ENCODE measurements at places on chromosomes 5 and 9.

DNA sequence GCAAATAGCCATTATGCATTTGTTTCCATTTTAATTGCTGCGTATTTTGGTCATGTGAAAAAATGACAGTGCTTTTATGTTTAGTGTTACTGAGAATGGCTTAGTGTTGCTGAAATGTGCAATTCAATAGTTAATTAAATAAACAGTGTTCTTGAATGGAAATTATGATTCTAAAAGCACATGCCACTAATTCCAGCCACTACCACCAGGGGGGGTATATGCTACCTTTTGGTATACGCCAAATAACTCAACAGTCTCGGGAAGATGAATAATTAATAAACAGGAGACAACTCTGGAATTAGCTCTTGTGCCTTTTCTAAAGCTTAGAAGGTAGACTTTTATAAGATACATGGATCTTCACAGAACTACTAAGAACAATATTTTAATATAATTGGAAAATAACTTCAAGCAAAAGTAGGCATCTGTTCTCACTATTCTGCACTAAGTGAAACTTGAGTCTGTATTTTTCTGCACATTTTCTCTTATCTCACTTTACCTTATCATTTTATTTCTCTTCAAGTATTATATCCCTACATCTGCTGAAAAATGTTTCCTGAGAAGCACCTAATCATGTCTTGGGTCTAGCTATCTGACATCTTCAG is 83.5 kb upstream of the MINAR2 start:
- DNase-seq: peak; percentile 70

- DNase-seq: no peak
Observed at GRCh38 chr9:16653491-16654399, 216.7 kb downstream of the BNC2 start.

- DNase-seq: no peak
Observed at GRCh38 chr5:10685115-10685521, 75.9 kb downstream of the DAP start.

GRCh38 chr9:115090486-115090885 is 27.5 kb downstream of the TNC start:
- no peak for DNase-seq

DNA sequence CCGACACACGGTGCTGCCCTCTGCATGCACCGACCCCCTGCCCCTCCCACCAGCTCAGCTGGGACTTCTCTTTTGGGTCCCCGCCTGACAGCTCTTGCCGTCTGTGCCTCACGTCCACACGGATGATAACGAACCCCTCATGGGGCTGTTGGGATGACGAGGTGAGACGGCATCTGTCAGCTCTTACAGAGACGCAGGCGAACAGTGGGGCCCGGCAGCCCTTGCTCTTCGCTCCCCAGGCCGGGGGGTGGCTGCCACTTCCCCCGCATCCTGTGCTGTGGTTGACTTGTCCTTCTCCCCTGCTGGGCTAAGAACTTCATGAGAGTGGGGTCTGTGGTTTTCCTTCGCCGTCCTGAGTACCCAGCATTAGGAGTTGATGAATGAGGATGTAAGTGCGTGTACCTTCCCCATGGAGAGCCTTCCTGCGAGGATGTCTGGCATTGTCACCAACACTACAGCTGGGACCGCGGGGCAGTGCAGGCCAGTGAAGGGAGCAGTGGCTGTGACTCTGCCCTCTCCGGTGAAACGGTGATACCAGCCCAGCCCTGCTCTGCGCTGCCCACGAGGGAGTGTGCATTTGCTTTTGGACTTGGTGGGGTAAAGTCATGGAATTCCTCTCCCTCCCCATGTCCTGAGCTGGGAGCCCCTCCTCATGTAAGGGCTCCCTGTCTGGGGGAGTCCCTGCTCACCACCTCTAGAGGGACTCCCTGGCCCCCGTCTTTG is 23.2 kb downstream of the HK3 start:
- DNase-seq: no peak

DNA sequence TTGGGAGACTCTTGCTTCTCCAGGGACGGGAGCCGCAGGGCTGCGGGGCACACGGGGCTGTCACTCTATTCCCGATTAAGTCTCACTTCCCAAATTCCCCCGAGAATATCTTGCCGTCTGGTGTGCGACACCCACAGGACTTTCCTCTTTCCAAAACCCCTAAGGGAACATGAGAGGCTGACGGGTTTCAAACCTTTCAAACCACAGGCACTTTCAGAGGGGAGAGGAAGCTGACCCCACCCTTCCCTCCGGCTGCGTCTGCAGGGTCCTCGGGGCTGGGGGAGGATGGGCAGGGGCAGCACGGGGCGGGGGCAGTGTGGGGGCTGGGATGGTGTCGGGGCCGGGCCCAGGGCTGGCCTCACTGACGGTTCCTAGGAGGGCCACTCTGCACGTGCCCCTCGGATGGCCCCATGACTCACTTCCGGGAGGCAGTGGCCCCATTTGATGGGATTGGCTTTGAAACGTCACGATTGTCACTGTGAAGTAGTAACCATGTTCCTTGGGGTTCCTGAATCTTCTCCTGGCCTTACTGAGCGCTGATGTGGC is 38.2 kb downstream of the SLC9A3 start:
- DNase-seq: peak; percentile 14

GRCh38 chr9:135612437-135612836 is 26.9 kb downstream of the GLT6D1 start:
- DNase-seq: no peak

- no peak for DNase-seq
Observed at GRCh38 chr5:60805463-60805862, 38.6 kb downstream of the ELOVL7 start.

DNA sequence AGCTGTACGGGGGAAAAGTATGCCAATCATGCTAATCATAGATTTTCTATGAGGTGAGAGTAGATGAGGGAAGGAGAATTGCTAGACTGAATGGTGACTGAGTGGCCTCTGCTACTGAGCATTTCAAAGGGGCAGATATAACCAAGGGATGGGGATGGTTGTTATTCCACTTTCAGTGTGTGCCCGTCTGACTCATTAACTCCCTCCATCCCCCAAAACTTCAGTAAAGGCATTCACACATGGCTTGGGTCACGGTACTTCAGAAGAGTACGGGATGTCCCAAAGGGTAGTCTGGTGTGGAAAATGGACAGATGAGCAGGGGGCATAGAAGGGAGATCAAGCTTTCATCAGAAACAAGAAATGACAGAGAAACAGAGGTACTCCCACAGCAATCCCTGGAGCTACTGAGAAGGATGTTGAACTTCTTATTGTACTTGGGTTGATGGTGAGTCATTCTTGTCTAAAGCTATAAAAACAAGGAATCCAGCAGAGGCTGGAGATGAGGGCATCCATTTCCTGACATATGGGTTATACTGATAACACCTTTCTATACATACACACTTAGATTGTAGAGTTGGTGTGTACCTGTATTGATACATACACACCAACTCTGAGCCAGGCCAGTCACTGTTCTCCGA is 8.9 kb upstream of the TLE4 start:
- DNase-seq: peak; percentile 15

GRCh38 chr5:87015901-87016300 is 251.8 kb upstream of the RASA1 start:
- DNase-seq: peak; percentile 70

GRCh38 chr9:136057236-136058081 is 37.6 kb downstream of the NACC2 start:
- DNase-seq: no peak

DNA sequence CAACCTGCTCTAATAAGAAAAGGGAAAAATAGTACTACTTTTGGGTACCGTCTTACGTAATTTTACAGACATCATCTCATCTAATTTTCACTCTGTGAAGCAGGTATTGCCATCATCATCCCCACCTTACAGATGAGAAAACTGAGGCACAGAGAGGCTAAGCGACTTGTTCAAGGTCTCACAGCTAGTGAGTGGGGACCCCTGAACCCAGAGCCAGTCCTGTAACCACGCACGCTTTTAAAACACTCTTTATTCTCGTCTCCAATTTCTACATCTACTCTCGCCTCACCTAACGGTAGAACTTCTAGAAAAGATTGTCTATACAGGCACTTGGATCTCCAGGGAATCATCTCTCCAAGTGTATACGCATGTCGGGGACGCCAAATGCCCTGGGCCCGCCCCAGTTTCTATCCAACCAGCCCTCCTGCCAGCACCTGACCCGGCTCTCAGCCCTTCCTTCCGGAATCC is 1.5 kb upstream of the TRAF1 start:
- no peak for DNase-seq

- DNase-seq: no peak
Observed at GRCh38 chr5:95564450-95564849, 9.5 kb downstream of the ARSK start.

- DNase-seq: no peak
Observed at GRCh38 chr9:127232833-127233549, 31.6 kb upstream of the GARNL3 start.

DNA sequence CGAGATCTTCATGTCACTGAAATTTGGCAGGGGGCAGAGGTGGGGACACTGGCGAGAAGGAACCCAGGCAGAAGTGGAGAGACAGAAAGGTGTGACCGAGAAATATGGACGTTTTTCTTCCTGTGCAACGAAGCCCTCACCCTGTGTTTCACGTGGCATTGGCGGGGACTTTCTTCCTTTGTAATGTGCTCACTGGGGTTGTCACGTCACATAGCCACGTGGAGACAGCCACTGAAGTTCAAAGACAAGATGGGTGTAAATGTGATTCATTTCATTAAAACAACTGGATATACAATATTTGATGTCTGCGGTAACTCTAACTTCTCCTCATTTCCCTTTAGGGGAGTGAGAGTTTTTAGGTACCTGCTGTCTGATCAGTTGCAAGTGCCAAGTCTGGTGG is 225.7 kb downstream of the FSTL4 start:
- DNase-seq: no peak

GRCh38 chr5:68225188-68225910 is 9.8 kb downstream of the PIK3R1 start:
- DNase-seq: peak; percentile 51

- peak; percentile 81 for DNase-seq
Observed at GRCh38 chr5:37738057-37738691, 101.7 kb downstream of the GDNF start.

GRCh38 chr5:149371296-149371962 is 7.7 kb downstream of the IL17B start:
- peak; percentile 74 for DNase-seq

Measured in OCI-M1 (cell line).